ENCODE measurements at places on chromosomes 3 and 15.

DNA sequence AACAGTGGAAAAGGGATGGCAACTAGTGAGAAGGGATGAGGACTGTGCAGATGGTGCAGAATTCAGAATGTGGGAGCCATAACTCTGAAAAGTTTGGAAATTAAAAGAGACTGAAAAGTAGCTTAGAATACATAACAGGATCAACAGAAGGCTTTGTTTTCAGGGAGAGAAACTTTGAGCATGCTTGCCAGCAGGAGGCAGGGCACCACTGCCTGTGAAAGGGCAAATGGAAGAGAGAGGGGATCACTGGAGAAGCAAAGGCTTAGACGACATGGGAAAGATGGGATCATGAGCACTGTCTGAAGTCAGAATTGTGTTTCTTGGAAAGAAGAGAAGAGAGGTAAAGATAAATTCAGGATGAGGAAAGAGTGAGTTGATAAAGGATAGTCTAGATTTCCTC lies 99.6 kb downstream of the ABI3BP start:
- peak; percentile 47 for DNase-seq

GRCh38 chr3:31226346-31226745 lies 306.4 kb upstream of the STT3B start:
- no peak for DNase-seq

DNA sequence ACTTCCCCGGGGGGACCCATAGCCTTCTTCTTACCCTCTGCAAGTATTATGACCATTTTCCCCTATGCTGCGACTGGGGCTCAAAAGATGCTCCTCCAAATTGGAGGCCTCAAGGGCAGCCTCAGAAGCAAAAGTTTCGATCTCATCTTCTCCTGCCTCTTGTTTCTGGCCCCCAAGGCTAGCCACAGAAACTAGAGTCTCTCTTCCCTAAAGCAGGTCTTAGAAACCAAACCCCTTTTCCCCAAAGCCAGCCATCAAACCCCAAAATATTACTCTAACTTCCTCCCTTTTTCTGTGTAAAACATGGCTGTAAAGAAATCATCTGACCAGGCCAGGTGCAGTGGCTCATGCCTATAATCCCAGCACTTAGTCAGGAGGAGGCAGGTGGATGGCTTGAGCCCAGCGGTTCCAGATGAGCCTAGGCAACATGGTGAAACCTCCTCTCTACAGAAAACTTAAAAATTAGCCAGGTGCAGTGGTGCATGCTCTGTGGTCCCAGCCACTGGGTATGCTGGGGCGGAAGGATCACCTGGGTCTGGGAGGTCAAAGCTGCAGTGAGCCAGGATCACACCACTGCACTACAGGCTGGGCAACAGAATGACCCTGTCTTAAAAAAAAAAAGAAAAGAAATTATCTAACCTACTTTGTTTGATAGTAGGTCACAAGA lies 36.7 kb upstream of the MFGE8 start:
- no peak for DNase-seq

- no peak for DNase-seq
These were observed 105.6 kb upstream of the TGFBR2 start for GRCh38 chr3:30500666-30501399.

DNA sequence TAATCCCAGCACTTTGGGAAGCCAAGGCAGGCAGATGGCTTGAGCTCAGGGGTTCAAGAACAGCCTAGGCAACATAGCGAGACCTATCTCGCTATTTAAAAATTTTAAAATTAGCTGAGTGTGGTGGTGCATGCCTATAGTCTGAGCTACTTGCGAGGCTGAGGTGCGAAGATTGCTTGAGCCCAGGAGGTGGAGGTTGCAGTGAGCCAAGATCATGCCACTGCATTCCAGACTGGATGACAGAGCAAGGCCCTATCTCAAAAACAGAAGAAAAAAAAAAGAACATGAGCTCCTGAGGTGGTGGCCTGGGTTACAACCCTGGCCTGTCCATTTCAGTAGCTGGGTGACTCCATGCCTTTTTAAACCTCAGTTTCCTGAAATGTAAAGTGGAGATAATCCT lies 7.2 kb downstream of the DNASE1L3 start:
- DNase-seq, result no peak

GRCh38 chr3:138774529-138775253 lies 60.0 kb downstream of the PIK3CB start:
- peak; percentile 95 for DNase-seq

DNA sequence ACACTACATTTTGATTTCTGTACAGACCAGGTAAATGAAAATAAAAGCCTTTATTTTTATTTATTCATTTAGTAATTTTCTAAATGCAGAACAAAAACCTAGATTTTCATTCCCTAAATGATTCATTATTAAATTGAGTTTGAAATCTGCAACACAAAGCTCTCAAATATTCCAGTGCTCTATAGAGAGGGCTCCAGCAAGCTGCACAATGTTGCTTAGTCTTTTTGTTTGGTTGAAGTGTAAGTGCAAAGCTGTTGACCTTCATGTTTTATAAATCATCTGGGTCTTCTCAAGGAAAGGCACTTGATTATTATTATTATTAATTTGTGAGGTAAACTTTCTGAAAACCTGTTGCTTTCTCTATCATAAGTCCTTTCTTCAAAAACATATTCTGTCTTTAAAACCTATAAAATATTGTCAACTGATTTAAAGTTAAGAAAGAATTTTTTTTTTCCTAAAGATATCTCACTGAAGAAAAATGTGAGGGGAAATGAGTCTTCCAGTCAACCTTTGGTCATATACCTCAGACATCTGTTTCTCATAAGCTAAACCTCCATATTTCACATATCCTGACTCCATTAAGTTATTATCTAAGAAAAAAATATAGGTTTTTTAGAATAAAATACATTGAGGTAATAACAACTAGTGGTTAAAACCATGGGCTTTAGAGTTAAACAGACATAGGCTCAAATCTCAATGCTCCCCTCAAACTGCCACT lies 100.7 kb downstream of the ZIC4 start:
- DNase-seq, result no peak

- DNase-seq, result no peak
These were observed 126.6 kb downstream of the TJP1 start for GRCh38 chr15:29695489-29696167.

- DNase-seq, result no peak
These were observed 246.1 kb downstream of the TBL1XR1 start for GRCh38 chr3:176951144-176951543.

DNA sequence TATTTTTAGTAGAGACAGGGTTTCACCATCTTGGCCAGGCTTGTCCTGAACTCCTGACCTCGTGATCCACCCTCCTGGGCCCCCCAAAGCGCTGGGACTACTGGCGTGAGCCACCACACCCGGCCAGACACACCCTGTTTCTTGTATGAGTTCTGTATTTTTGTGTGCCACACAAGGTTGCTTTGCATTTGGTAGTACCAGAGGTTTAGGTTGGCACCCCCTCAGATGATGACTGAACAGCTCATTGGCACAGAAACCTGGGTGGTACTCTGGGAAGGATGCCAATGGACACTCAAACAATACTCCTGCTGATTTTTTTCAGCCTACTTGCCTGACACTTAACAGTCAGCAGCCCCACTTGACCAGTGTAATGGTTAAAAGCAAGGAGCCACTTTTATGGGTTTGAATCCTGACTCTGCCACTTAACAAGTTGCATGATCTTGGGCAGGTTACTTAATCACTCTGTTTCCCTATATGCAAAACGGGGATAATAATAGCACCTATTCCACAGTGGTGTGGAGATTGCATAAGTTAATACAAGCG lies 39.2 kb upstream of the BCL2A1 start:
- DNase-seq, result peak; percentile 25

- DNase-seq, result no peak
These were observed 41.8 kb upstream of the CHRNB4 start for GRCh38 chr15:78682693-78683410.

GRCh38 chr3:128188326-128188725 lies 35.0 kb downstream of the EEFSEC start:
- DNase-seq, result peak; percentile 23

DNA sequence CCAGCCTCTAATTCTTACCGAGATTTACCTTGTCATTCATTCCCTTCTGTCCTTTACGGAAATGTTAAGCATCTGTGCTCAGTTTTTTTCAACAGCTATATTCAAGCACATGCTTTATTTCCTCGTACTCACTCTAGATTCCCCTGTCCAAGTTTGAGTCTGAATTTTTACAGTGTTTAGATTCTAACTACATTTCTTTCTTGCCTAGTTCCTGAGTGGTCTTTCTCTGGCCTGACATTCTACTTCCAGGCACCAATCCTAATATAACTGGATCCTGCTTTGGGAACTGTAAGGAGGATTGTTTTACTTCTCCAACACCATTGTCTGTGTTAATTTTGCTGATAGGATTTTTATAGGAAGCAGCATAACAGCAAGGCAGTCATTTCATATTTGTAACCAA lies 222.4 kb downstream of the RBMS3 start:
- no peak for DNase-seq

DNA sequence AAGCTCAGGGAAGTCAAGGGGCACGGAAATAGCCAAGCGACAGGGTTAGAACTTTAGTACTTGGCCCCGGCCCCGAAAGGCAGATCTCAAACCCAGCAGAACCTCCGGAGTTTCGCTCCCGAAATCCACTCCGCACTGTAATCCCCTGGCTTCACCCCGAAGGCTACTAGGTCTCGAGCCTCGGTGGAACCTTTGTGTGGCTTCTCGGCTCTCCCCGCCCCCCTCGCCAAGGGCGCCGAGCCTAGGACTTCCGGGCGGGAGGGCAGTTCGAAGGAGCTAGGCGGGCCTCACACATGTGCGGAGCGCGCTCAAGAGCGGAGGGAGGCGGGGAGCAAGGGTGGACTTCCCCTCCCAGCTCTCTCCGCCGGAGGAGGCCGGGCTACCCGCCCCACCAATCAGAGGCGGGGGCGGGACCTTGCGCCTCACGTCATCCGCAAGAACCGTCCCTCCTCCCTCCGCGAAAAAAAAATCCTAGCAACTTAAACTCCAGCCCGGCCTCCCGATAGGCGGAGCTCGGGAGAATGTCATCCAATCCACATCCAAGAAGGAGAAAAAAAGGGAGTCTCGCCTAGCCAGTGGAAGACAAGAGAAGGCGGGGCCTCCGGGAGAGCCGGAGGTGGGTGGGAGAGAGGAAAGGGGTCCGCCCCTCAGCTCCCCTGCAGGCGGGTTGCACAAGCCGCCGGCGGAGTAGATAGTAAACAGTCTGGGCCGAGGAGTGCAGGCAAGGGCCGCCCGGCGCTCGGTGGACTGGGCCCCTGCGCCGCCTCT lies 2.4 kb upstream of the SIN3A start:
- DNase-seq, result peak; percentile 100
